ENCODE measurements at places on chromosomes 3 and 15. TPM values are rescaled to one million over a fixed set of nuclear protein-coding genes. Genes with fewer than 3 reads are reported as not detected.

GRCh38 chr3:120170223-120170622, 76.0 kb upstream of the GSK3B start:
- DNase-seq = peak; percentile 98

GRCh38 chr3:66403323-66403990, 97.4 kb downstream of the LRIG1 start:
- no peak for DNase-seq

IGSF11 gene
- total RNA-seq = 0.66 TPM

DNA sequence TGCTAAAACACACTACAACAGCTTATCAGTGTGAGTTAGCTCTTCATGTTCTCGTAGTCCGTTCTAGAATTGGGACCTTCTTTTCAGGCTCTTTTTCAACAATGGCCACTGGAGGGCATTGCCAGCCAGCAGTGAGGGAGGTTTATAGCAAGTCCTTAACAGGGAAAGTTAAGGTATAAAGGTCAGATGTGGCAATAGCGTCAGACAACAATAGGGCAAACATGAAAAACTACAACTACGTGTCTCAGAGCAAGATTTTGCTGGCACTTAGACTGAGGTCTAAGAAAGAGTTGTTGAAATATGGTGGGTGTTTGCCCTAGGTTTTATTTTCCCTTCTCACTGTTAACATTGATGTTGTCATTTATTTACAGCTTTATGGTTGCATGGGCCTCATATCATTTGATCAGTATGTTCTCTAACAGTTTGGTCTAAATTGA, 161.4 kb downstream of the GMNC start:
- DNase-seq = peak; percentile 87

DNA sequence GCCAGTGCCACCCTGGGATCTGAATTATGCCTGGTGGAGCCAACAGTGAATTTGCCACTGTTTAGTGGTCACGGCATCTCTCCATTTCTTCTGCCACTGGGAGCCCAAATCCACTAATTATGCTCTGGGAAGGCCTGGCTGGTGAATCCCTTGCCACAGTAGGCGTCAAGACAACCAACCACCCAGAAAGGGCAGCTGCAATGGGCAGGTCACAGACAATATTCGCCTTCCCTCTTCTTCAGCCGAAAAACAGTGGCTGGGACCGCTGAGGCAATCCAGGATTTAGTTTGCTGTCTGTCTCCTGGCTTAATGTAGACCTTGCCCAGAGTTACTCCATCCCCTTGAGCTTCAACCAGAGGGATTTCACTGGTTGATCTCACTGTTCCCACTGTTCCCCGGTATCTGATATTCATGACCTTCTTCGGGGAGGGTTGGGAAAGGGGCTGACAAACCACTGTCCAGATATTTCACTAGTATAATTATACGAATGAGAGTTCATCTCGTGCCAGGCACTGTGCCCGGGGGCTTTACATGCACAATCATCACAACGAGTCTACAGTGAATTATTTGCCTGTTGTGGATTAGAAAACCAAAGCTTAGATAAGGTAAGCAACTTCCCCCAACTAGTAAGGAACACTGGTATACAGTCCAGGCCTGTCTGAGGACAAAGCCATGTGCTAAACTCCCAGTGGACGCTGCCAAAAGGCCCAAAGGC, 49.9 kb upstream of the RAB6B start:
- DNase-seq = no peak

- peak; percentile 52 for DNase-seq
Measured at GRCh38 chr3:135918600-135918999, 46.9 kb upstream of the PPP2R3A start.

GRCh38 chr3:11154953-11155325, 646 bp downstream of the HRH1 start:
- DNase-seq = no peak

- no peak for DNase-seq
Measured at GRCh38 chr3:152056481-152056880, 183.0 kb downstream of the SUCNR1 start.

DNA sequence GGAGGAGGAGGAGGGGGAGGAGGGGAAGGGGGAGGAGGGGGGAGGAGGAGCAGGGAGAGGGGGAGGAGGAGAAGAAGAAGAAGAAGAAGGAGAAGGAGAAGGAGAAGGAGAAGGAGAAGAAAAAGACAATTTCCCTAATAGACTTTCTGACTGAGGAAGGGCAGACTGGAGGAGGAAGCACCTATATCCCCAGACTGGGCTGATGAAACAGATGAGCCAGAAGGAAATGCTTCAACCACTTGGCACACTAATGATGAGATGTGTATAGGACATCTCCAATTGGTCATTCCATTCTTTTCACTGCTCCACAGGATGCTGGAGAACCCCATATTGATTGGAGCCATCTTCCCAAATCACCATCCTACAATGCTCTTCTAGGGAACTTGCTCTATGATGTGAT, 69.9 kb downstream of the LYZL4 start:
- DNase-seq = peak; percentile 20

DNA sequence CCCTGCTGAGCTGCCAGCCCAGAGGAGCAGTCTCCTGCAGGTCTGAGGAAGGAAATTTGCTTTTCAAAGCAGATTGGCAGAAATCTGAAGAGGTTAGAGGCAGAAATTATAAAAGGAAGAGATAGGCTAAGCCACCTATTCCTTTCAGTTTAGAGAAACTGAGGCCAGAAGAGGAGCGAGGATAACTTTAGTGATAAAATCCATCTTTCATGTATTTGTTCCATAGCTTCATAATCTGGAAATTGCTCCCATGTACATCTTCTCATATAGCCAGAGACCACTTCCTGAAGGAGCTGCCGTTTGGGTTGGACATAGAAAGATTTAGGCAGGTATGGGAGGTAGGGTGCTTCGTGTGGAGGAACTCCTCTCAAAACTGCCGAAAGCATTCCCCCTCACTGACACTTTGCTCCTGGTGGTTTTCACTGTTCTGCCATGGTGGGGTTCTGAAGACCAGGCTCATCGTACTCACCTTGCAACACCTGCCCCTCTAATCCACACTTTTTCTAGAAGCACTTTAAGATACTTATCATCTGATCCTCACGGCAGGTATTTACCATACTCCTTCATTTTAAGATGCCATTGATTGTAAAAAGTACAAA, 670 bp upstream of the ACAP2 start:
- no peak for DNase-seq

GRCh38 chr3:197424266-197424665, 125.9 kb upstream of the DLG1 start:
- DNase-seq = no peak

- DNase-seq = peak; percentile 96
Measured at GRCh38 chr3:196726788-196727675, 12.6 kb upstream of the PAK2 start.

ALG1L2 gene
- total RNA-seq = not detected

ITIH3 gene
- total RNA-seq = not detected

- no peak for DNase-seq
Measured at GRCh38 chr15:57312006-57312317, 64.3 kb upstream of the CGNL1 start.

DNA sequence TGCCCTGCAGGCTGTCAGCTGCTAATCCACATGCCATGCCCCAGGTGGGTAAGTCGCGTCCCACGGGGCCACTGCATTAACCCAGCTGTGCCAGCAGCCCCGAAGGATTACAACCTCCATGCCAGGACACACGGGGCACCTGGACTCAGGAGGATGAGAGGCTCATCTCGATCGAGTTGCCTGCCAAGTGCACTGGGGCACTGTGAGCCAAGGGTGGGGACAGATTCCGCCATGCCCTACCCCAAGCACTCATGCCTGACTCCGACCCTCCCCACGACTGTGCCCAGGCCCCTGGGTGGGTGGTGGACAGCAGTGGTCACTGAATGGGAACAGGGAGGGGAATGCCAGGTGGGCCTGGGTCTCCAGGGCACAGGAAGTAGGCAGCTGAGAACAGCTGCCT, 20.7 kb upstream of the SNRPA1 start:
- no peak for DNase-seq

DNA sequence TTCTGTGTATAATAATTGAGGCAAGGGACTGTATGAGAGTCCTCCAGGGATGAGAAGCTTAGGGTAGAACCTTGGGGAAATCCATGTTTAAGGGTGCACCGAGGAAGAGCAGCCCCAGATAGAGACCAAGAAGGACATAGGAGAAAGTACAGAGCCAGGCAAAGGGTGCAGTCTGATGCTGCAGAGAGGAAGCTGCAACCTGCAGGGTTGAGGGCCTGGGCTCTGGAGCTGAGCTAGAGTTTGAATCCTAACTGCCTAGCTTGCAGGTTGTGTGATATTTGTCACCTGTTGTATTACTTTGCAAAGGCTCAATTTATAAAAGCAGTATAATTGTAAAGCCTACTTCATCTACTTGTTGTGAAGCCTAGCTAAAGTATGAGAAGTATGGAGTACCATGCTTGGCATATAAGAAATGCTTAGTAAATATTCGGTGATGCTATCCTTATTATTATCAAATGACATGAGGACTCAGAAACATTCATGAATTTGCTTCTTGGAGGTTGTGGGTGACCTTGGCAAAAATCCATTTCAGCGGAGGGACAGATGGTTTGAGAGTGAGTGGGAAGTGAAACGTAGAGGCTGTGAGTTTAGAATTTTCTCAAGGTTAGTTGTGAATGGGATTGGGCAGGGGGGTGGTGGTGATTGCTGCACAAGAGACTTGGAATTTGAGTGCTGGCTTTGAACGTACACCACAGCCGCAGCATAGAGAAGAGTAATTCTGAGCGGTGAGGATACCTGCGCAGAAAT, 43.8 kb downstream of the PLCL2 start:
- DNase-seq = no peak

GRCh38 chr15:50126072-50126471, 7.0 kb upstream of the ATP8B4 start:
- DNase-seq = peak; percentile 12

- DNase-seq = no peak
Measured at GRCh38 chr3:8573342-8573926, 71.2 kb downstream of the SSUH2 start.

ANKUB1 gene
- not detected for total RNA-seq

ITGB5 gene
- 67.2 TPM for total RNA-seq

TTLL13 gene
- total RNA-seq = not detected

SCN11A gene
- not detected for total RNA-seq

DNA sequence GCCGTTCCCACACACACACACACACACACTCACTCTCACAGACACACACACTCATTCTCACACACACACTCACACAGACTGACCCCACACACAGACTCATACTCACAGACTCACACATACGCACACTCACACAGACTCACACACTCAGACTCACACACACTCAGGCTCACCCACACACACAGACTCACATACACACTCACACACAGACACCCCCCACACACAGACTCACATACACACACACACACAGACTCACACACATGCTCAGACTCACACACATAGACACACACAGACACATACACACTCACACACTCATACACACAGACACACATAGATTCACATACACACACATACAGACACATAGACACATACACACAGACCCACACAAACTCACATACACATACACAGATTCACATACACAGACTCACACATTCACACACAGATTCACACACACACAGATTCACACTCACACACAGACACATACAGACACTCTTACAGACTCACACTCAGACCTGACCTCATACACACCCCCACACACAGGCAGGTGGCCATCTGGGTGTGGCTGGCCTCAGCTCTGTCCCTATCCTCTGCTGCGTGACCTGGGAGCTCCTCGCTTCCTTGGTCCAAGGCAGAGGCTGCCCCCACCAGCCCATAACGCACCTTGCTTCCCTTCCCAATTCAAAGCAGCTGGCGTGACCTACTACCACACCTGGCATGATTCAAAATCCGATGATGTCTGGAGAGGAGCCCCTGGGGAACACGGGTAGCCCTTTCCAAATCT, 1.9 kb downstream of the C3orf22 start:
- no peak for DNase-seq

SCG3 gene
- not detected for total RNA-seq

GRCh38 chr15:85750319-85751290, 44.1 kb downstream of the KLHL25 start:
- no peak for DNase-seq

- DNase-seq = no peak
Measured at GRCh38 chr15:38893925-38894242, 329.3 kb upstream of the RASGRP1 start.

CHL1 gene
- total RNA-seq = not detected

GRCh38 chr3:105594219-105594618, 227.5 kb downstream of the ALCAM start:
- peak; percentile 64 for DNase-seq

CCK gene
- not detected for total RNA-seq

GRCh38 chr15:80712956-80713355, 17.8 kb downstream of the ABHD17C start:
- no peak for DNase-seq

DNA sequence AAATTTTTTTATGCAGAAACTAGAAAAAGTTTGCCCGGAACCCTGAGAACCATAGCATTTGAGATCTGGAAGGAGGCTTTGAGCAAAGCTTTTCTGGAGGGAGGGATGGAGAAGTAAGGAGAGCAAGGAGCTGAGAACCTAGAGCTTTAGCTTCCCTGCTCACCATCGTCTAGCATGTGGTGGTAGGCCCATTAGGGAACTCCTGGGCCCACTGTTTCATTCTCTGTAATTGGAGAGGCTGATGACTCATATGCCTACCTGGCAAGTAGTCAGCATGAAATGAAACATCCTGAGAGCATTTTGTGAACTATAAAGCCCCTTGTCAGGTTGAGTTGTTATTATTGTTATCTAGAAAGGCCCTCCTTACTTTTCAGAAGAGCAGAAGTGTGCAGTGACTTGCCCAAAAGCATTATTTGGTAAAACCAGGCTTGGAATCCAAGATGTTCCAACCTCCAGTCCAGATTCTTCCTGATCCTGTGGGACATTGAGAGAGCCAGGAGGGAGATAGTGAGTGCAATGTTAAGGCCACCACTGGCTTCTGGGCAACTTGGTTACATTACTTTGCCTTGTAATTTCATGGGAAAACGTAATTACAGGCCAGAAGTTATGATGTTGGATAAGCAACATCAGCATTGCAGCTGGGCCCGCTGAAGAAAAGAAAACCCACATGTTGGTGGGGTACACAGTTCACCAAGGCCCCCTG, 104.5 kb upstream of the BFSP2 start:
- peak; percentile 77 for DNase-seq

DNA sequence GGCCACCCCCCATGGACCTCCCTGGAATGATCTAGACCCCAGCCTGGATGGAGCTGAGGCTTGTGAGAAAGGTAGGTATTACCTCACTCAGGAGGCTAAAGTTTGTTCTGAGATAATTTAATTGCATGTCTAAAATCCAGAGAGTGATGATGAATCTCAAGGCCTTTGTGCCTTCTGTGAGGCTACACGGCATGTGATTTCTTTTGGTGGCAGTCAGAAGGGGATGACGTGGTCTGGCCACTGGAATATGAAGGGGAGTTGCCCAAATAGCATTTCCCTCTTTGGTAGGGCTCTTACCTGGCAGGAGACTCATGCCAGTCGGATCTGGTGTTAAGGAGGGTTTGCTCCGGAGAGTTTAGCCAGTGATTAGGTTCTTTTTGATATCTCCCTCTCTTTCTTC, 2.5 kb downstream of the BAHD1 start:
- no peak for DNase-seq

Measured in PC-3 (cell line).